ENCODE measurements at places on chromosomes 11 and 22.

- DNase-seq, result no peak
These were observed 23.3 kb downstream of the SCUBE1 start for GRCh38 chr22:43319661-43320486.

DNA sequence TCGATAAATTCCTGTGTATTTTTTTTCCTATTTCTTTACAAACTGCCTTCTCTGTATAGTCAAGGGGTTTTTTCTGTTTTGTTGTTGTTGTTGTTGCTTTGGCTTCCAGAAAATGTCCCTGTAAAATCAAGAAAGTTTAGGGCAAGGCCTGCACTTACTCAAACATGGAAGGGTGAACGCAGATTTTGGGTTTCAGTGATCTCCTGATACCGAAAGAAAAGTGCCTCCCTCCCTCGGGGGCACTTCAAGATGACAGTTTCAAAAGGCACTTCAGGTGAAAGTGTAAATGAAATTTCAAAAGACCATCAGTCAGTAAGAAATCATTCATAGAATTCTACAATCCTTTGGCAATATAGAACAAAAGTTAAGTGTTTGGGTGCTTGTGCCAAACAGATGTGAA lies 43.4 kb upstream of the TMPRSS4 start:
- no peak for DNase-seq

- no peak for DNase-seq
These were observed 6.5 kb downstream of the KBTBD3 start for GRCh38 chr11:106070606-106071005.

GRCh38 chr11:34651551-34651950 lies 30.7 kb downstream of the EHF start:
- no peak for DNase-seq

DNA sequence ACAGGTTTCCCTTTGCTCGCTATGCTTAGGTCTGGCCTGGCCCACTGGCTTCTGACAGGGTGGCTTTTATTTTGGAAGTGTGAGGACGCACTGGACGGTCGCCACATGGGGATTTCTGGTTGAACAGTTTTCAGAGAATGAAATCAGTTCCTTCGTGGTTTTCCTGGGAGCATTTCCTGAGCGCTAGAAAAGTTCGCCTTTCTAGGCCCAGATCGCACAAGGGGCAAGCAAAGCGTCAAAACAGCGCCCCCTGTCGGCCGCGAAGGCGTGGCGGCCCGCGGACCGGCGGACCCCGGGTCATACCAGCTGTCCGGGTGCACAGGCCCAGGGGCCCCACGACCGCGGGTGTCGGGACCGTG lies 12.7 kb upstream of the CYP2R1 start:
- peak; percentile 51 for DNase-seq

DNA sequence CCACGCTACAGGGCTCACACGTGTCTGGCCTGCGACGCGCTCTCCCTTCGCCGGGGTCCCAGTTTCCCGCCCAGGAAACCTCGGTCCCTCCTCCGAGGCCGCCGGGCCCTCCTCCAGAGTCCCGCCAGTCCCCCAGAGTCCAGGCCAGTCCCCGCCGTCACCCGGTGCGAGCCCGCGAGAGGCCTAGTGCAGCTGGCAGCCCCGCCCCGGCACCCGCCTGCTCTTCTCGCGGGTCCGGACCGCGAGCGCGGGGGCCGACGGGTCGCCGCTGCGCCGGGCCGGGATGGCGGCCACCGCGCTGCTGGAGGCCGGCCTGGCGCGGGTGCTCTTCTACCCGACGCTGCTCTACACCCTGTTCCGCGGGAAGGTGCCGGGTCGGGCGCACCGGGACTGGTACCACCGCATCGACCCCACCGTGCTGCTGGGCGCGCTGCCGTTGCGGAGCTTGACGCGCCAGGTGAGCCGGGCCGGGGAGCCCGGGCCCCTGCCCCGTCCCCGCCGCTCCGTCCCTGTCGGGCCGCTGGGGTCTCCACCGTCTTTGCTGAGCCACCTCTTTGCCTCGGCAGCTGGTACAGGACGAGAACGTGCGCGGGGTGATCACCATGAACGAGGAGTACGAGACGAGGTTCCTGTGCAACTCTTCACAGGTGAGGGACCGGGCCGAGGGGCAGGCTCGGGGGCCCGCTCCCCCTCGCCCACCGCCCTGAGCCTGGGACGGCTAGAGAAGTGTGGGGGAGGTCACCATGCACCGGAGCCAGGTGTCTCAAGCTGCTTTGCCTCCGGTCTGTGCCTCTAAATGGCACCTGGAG lies at the start of gene PTPMT1:
PTPMT1 (plus strand) TSS at position 260 of the 809 bp plus-strand sequence; CDS start at position 284, 24 bp downstream.
- peak; percentile 81 for DNase-seq

GRCh38 chr11:7645206-7645605 lies 28.1 kb downstream of the CYB5R2 start:
- no peak for DNase-seq

GRCh38 chr11:5837695-5838094 lies 4.0 kb downstream of the OR52E6 start:
- DNase-seq, result no peak

- no peak for DNase-seq
These were observed 27.0 kb downstream of the OR5AK2 start for GRCh38 chr11:57015679-57016078.
